ENCODE measurements at places on chromosomes 6 and 20.

GRCh38 chr20:36855241-36855657 is 20.7 kb upstream of the TLDC2 start:
- DNase-seq = no peak

DNA sequence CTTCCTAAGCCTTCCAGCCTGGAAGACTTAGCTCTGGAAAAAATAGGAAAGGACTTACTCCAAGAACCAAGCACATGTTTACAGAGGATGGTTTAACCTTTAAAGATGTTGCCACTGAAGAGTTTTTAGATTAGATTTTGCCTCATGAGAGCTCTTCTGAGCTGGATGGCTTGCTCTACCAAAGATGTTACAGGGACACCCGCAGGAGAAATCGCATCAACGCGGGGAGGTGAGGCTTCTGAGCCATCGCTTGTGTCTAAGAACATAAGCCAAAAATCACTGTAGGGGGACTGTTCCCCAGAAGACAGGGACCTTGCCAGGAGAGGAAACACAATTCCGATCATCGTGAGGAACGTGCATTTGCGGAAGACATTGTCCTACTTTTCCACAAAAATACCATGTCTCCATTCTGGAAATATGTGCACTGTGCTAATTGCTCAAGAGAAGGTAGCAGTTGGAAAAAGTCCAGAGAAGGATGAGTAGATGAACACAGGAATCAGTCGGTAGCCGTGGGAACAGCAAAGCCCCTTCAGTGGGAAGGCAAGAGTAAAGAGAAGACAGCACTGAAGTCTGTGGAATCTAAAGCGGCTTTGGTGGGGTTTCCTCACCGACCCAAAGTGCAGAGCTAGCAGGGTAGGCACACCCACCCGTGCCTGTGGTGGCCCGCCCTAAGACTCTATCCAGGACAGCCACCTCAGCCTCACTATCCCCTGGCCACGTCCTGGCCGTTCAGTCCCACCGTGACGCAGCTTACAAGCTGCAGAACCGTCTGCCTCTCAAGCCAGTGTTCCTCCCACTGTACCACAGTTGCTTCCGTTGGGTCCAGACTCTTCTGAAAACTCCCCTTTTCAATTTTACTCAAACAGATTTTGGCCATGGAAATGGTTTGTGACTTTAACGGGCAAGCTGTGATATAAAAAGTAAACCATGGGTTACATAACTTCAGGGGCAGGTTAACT is 334.8 kb downstream of the NRN1 start:
- DNase-seq = no peak

GRCh38 chr6:151063352-151063751 is 176.4 kb upstream of the AKAP12 start:
- DNase-seq = no peak

GRCh38 chr6:40537446-40537845 is 49.7 kb downstream of the LRFN2 start:
- no peak for DNase-seq

DNA sequence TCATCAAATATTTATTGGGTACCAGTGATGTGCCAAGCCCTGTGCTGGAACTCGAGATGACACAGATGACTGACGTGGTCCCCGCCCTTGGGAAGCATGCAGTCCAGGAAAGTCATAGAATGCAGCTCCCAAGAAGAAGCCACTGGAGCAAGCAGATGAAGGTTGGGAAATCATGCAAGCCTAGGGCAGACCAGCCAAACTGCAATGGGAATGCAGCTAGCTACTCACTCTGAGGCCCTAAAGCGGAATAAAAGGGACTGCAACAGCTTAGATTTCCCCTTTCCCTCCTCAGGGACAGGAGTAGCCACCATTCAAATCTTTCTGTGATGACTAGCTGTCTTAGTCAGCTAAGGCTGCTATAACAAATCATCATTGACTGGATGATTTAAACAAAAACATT is 152.2 kb downstream of the MAFB start:
- DNase-seq = no peak

DNA sequence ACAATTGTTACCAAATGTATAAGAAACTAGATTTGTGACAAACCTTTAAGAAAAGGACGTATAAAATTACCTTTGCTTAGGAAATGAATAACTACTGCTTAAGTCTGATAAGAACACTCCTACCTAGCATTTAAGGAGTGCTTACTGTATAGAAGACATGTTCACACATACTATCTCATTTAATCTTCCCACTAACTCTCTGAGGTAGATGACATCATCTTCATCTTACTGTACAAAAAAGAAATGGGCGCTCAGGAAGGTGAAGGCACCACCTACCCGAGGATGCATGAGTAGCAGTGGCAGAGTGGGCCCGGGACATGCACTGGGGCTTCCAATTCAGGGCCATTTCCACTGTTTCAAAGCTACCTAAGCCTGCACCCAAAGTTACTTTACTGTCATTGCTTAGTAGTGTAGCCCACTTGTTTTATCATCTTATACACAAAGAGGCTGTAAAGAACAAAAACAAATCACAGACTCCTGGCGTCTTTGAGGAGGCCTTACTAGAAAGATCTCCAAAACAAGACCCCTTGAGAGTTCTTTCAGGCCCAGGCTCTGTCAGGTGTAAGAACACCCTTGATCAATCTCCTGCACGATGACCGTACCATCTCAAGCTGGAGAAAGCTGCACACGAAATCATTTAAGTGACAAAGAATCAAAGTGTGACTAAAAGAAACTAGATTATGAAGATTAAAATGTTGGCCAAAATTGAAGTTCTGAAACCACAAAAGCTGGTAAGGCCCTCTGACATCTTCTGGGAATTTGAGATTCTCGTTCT is 128.0 kb downstream of the INSM1 start:
- no peak for DNase-seq

DNA sequence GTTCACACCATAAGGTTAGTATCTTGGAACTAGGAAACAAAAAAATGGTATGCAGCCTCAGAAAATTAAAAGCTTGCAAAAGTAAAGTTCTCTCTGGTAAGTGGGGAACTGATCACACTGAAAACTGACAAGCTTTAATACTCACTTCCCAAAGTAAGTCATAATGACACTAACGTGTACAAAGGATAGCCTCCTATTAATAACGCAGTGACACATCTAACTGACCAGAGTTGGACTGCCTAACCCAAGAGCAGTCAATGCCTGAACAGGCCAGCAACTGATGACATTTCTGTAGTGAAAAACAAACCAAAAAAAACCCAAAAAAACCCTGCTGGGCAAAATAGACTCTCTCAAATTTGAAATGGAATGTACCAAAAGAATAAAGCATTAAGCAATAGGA is 30.7 kb downstream of the CHD6 start:
- no peak for DNase-seq

GRCh38 chr6:23823421-23823820 is 302.6 kb upstream of the NRSN1 start:
- DNase-seq = no peak

GRCh38 chr20:13037727-13038126 is 29.0 kb downstream of the SPTLC3 start:
- DNase-seq = no peak

DNA sequence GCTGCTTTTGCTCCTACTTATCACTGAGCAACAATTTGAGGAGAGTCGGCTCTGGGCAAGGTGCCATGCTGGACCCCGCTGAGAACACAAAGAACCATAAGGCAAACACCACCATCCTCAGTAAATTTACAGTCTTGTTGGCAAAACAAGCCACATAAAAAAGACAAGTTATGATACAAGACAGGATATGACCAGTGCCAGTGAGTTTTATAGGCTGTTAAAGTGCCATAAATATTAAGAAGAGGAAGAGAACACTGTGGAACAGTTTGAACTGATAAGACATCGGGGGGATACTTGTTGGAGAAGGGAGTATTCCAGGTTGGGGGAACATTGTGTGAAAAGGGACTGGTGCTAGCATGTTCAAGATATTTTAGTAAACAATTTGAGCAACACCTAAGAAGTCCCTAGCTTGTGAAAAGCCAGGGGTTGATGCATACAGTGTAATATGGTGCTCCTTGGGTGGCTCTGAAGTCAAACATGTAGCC is 25.3 kb upstream of the RIPOR2 start:
- no peak for DNase-seq

- DNase-seq = no peak
Measured at GRCh38 chr6:25958700-25959162, 3.9 kb upstream of the TRIM38 start.

- DNase-seq = no peak
Measured at GRCh38 chr6:63997734-63998133, 362.1 kb downstream of the PHF3 start.

- no peak for DNase-seq
Measured at GRCh38 chr20:41367393-41367695, 726 bp upstream of the EMILIN3 start.

DNA sequence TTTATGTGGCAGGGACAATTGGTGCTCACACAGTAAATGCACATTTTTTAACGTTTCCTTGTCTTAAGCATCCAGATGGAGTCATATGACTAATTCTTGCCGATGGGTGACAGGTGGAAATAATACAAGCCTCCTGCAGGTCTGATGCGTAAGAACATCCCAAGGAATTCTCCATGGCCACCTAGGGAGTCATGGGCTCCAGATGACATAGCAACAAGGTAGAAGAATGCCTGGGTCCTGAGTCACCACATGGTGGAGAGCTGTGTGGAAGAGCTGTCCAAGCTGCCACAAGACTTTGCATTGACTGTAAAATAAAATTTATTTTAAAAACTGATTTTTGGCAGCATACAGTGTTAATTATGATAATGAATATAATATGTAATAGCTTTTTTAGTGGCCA is 77.0 kb upstream of the MAP3K7 start:
- no peak for DNase-seq

GRCh38 chr20:57843941-57844625 is 134.3 kb upstream of the PMEPA1 start:
- no peak for DNase-seq

- DNase-seq = no peak
Measured at GRCh38 chr20:8470156-8470555, 338.1 kb downstream of the PLCB1 start.

- no peak for DNase-seq
Measured at GRCh38 chr6:19999319-20000191, 162.4 kb downstream of the ID4 start.

DNA sequence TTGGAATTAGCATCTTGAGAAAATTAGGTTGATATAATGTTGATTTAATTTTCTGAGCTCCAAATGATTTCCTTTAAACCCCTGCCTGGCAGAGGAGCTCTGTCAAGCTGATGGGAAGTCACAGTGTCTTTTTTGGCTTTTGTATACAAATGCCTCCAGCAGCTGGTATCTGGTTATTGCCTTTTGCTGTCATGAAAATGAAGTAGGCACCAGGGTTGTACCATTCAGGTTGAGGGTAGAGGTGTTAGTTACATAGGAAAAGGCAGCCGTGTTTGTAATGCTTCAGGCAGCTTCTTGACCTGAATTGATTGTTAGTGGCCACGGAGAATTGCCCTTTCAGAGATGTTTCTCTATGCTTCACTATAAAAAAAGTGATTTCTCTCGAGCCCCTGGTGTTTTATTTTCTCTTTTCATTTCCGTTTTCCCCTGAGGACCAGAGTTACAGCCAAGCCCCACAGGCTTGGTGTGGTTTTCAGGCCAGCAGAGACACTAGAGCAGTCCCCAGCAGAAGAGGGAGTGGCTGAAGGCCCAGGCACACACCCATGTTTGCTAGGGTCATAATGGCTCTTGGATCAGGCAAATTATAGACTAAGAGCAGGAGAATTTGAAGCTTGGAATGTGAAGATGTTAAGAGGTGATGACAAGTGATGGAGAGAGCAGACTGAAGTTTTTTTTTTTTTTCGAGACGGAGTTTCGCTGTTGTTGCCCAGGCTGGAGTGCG is 21.6 kb downstream of the CMTR1 start:
- DNase-seq = no peak

- DNase-seq = no peak
Measured at GRCh38 chr6:141607956-141608355, 524.8 kb upstream of the GJE1 start.

- no peak for DNase-seq
Measured at GRCh38 chr6:136901212-136901784, 20.8 kb upstream of the SLC35D3 start.

GRCh38 chr20:11379257-11380011 is 538.3 kb upstream of the BTBD3 start:
- no peak for DNase-seq

DNA sequence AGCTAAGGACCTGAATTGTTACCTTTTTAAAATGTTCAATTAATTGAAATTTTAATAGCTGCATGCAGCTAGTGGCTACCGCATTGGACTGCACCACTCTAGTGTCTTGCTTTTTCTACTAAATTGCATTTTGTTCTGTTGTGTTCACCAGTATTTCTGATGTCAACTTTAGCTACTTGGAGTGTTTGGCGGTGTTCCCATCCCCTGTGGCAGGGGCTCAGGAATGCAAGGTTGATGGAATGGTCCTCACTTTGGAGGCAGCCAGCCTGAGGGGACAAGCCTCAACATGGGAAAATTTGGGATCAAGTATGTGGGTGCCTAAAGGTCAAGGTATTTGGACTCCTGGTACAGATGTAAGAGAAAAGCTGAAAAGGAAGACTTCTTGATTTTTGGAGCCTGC is 230.1 kb upstream of the PRND start:
- no peak for DNase-seq

DNA sequence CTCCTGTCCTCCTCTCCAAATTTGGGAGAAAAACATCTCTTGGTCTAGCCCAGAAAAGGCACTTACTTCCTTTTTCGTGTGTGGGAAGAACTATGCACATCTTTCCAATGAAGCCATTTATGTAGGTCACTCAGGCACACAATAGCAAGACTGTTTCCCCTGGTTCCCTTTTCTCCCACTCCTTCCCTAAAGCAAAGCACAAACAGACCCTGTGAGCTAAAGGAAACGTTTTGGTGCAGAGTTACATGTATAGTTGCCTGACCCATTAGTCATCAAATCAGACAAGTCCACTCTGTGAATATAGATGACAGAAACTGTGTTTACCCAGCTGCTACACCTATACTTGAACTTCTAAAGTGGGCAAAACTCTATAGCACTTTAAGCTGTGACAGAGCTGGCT is 474.6 kb downstream of the COL12A1 start:
- DNase-seq = no peak

DNA sequence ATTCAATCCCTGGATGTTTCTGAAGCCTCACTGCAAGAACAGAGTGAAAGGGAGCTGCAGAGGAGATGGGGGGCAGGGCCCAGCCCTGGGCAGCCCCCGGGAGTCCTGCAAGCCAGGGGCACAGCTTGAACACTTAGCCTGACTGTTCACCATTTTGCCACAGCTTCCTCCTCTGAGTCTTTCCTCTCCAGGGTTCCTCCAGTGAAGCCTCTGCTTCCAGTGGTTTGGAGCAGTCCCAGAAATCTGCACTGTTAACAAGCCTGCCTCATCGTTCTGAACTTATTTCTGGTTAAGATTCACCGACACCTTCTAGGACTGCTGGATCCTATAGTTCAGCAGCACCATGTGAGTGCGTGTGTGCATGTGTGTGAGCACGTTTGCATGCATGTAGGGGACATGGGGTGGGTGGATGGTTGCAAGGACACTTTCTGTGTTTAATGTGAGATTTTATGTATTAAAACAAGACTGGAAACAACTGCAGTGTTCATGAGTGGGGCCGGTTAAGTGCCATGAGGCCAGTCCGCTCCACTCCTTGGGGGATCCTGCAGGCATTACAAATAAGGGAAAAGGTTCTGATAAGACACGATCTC is 24.6 kb downstream of the CEBPB start:
- DNase-seq = no peak
